ENCODE measurements at places on chromosomes 3 and 15.

DNA sequence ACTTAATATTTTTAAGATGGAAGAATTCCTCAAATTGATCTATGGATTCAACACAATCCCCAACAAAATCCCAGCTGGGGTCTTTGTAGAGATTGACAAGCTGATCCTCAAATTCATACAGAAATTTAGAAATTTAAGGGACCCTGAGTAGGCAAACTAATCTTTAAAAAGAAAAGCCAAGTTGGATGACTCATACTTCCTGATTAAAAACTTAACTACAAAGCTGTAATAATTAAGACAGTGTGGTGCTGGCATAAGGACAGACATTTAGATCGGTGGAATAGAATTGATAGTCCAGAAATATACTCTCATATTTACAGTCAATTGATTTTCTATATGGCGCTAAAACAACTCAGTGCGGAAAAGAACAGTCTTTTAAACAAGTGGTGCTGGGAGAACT is 11.6 kb downstream of the FAM162A start:
- no peak for DNase-seq
- no peaks in the 10 kb centered on the region for H3K36me3 ChIP-seq
- no peak overlapping the region for H3K4me3 ChIP-seq
- no peak overlapping the region for H3K27ac ChIP-seq

- no peaks in the 10 kb centered on the region for H3K27me3 ChIP-seq
- DNase-seq, result no peak
- no peak overlapping the region for H3K27ac ChIP-seq
- H3K36me3 ChIP-seq, result no peaks in the 10 kb centered on the region
- no peak overlapping the region for H3K4me3 ChIP-seq
- peaks cover 2% of the 10 kb centered on the region for H3K4me1 ChIP-seq
Observed at GRCh38 chr3:156150434-156151066, 30.2 kb downstream of the KCNAB1 start.

GRCh38 chr3:63051920-63052319 is 176.7 kb upstream of the CADPS start:
- H3K4me1 ChIP-seq, result peaks cover 1% of the 10 kb centered on the region
- no peak for DNase-seq

- H3K27ac ChIP-seq, result no peak overlapping the region
- no peaks in the 10 kb centered on the region for H3K4me1 ChIP-seq
- H3K36me3 ChIP-seq, result no peaks in the 10 kb centered on the region
- H3K4me3 ChIP-seq, result no peak overlapping the region
Observed at GRCh38 chr15:47685141-47685870, 32.0 kb upstream of the SEMA6D start.

GRCh38 chr3:151863611-151864010 is 9.8 kb upstream of the SUCNR1 start:
- H3K27me3 ChIP-seq, result no peaks in the 10 kb centered on the region
- no peak for DNase-seq
- no peaks in the 10 kb centered on the region for H3K4me1 ChIP-seq
- no peak overlapping the region for H3K27ac ChIP-seq
- H3K36me3 ChIP-seq, result no peaks in the 10 kb centered on the region
- no peak overlapping the region for H3K4me3 ChIP-seq

DNA sequence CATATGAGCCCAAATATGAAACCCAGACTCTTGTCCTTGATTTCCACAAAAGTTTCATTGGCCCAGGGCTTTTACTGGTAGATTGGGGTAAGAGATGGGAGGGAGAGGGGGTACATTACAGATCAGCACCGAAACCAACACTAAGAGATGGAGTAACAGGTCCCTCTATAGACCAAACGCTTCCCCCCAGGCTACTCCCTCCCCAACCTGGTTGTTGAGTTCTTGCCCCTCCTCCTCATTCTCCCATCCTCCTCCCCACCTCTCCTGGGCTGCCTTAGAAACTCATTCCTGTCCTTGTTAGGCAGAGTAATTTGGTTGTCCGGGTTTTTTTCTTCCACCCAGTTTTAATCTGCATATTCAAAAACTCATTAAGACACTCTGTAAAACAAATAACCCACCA is 74.1 kb downstream of the MESD start:
- H3K4me3 ChIP-seq, result no peak overlapping the region
- no peak overlapping the region for H3K27ac ChIP-seq
